ENCODE measurements at places on chromosomes 2 and 18.

- DNase-seq = no peak
These were observed 583.1 kb upstream of the HS6ST1 start for GRCh38 chr2:128901572-128902391.

GRCh38 chr2:201668402-201668910 is 25.2 kb upstream of the TMEM237 start:
- no peak for DNase-seq

GRCh38 chr18:30376515-30376914 is 666.0 kb downstream of the DSC3 start:
- no peak for DNase-seq

GRCh38 chr2:120379916-120380893 is 34.3 kb downstream of the INHBB start:
- no peak for DNase-seq

- no peak for DNase-seq
These were observed 3.4 kb upstream of the MAP4K4 start for GRCh38 chr2:101693991-101694588.

- DNase-seq = no peak
These were observed 172.3 kb downstream of the IKZF2 start for GRCh38 chr2:212979046-212979612.

DNA sequence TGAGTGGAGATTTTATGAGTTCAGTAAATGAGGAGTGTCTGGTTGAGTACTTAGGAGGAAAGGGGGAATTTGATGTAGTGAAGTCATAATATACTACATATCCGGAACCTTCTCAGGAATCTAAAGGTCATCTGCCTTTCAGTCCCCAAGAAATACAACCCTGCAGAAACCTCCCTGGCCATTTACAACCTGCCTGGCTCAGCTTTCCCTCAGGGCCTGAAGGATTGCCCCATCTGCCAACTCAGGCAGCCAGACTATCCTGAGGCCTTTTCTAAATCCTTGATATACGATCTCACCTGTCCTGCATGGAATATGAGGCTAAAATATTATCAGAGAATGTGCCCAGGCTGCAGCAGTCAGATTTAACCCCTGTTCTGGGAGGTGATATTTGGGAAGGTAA is 165.4 kb upstream of the SPOPL start:
- DNase-seq = no peak

- no peak for DNase-seq
These were observed 19.0 kb upstream of the HNMT start for GRCh38 chr2:137945229-137945628.

- no peak for DNase-seq
These were observed 321.9 kb upstream of the PKDCC start for GRCh38 chr2:41725901-41726300.

- no peak for DNase-seq
These were observed 5.4 kb downstream of the RAB11FIP5 start for GRCh38 chr2:73107211-73107926.

DNA sequence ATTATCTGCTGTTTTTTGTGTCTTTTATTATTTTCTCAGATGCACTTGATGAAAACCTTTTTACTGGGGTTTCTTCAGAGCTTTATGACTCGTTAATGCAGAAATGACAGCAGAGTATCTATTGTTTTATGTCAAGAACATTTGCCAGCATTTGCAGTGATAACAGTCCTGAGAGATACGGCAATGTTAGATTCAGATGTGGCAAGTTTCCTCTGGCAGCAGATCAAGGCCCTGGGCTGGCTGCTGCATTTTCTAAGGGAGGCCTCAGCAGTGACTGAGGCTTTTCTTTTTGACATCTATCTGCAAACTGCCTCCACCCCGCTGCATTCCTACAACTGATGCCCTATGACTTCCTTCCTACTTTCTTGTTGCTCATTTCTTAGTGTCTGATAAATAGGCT is 40.2 kb downstream of the EFEMP1 start:
- DNase-seq = peak; percentile 83

DNA sequence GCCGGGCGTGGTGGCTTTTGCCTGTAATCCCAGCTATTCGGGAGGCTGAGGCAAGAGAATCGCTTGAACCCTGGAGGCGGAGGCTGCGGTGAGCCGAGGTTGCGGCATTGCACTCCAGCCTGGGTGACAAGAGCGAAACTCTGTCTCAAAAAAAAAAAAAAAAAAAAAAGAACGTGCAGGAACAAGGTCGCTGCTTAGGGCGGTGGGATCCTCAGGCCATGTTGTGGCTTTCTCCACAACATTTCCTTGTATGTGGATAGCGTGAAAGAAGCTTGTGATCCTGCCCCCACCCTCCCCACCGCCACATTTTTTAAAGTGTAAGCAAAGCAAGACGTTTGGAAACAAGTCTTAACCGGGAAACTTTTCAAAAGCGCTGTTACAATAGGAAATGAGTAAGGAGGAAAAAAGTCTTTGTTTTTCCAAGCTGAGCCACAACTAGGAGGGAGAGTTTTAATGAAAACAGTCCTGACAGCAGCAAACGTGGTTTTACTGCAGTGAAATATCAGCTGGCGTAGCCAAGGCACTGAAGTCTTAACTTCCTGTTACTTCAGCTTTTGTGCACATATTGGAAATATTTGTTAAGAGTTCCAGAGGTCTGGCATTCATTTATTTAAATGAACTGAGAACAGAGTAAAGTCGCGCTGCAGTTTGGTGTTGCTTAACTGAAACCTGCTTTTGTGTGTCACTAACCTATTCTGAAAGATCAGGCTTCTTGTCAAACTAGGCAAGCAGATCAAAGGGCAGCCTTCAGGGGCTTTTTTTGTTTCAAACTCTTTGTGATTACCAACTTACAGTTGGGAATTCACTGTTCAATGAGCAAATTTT is 3.8 kb downstream of the TGIF1 start:
- DNase-seq = peak; percentile 97

GRCh38 chr18:49214706-49215105 is 245.7 kb downstream of the DYM start:
- peak; percentile 32 for DNase-seq

DNA sequence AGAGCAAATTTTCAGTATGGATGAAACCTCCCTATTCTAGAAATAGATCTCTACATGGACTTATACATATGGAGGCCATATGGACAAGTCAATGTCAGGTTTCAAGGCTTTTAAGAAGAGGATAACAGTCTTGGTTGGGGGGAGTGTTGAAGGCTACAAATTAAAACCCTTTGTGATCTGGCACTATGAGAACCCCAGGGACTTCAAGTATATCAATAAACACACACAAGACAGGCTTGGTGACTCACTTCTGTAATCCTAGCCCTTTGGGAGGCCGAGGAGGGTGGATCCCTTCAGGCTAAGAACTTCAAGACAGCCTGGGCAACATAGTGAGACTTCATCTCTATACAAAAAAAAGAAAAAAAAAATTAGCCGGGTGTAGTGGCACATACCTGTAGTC is 127.2 kb upstream of the SP5 start:
- DNase-seq = peak; percentile 2

- no peak for DNase-seq
These were observed 136.7 kb downstream of the SP3 start for GRCh38 chr2:173828189-173829142.

- DNase-seq = peak; percentile 43
These were observed 5.8 kb upstream of the WNT6 start for GRCh38 chr2:218853766-218854165.

DNA sequence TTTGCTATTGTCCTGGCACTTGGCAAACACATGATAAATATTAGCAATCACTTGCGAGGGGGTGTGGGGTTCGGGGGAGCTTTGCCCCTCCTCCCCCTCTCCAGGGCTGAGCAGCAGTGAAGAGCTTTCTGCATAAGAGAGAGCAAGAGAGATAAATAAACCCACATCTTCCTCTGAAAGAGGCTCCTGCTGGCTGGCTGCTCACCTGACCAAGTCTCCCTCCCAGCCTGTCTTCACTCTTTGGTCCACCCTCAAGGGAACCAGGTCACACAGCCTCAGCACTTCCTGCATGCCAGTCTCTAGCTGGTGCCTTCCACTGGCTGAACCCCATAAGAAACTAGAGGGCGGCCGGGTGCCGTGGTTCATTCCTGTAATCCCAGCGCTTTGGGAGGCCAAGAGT is 18.5 kb upstream of the YWHAQ start:
- no peak for DNase-seq

DNA sequence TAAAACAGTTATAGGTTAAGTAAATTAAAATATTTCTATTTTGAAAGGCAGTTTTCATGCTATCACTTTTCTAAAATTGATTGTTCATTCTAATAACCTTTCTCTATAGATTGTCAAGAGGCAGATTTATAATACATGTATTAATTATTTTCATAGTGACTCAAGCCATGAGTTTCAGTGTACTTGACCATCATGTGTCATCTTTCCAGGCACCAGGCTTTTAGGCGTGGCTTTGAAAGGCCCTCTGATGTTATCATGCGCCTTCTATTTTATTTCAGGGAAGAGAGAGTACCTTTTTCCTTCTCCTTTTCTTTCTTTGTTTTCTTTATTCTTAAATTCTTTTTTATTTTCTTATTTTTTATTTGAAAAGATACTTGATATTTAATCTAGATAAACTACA is 128.3 kb upstream of the ETAA1 start:
- no peak for DNase-seq

DNA sequence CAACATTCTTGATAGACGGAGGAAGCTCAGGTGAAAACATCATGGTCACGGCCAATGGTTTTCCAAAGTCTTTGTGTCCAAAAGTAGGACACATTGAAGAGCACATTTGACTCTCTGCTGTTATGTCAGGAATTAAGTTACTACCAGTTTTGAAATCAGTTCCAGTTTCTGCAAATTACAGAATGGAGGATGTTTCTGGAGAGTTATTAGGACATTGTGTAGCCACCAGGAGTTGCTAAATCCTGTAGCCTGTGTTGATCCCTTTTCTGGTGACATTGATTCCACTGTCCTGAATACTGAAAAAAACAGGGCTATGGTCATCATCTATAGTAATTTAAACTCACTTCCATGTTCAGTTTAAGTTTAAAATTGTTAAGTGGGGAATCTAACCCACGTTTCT is 15.3 kb downstream of the UPP2 start:
- no peak for DNase-seq

- no peak for DNase-seq
These were observed 1.9 kb upstream of the CRACDL start for GRCh38 chr2:98937906-98938305.

GRCh38 chr2:22907330-22907729 is 477.6 kb upstream of the KLHL29 start:
- peak; percentile 1 for DNase-seq

- DNase-seq = no peak
These were observed 24.6 kb downstream of the TMEM127 start for GRCh38 chr2:96241227-96241626.

- DNase-seq = peak; percentile 48
These were observed 497 bp downstream of the COLEC12 start for GRCh38 chr18:499776-500631.

GRCh38 chr2:24048769-24049484 is 614 bp upstream of the FKBP1B start:
- DNase-seq = no peak

DNA sequence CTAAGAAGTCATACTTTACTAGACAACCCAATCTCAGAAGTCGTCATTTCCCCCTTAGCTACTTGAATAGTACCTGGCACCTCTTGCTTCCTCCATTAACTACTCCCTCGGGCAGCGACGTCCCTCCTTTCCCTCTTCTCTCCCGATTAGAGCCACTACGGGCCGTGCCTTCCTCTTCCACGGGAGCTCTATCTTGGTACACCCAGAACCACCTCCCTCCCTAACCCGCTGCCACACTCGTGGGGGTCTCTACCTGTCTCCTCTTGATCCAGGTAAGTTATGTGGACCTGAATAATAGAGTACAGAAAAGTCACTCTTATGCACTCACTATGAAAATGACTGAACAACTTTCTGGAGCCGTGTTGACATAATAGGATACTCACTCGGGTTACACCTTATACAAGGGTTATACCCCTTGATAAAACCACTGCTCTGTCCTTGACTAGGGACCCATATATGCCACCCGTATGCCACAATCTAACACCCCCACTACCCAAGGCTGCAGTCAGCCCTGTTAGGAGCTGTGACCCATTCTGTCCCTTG is 595 bp upstream of the HDHD2 start:
- no peak for DNase-seq

DNA sequence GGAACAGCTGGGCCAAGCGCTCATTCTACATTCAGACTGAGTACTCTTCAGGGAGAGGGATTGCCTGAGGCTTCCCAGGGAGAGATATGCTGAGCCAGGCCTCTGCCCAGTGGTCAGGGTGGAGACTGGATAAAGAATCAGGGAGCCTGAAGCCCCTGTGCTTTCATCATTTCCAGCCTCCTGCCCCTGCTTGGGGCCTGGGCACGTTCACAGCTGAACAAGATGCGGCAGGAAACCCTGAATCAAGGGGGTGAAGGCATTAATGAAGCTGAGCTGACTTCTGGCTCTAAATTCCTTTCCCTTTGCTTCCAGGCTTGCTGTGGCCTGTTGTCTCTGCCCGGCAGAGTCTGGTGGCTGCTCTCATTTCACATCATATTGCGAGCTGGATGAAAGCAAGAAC is 35.0 kb downstream of the RPL37A start:
- no peak for DNase-seq

- no peak for DNase-seq
These were observed 142.5 kb downstream of the FMNL2 start for GRCh38 chr2:152477347-152478092.

- no peak for DNase-seq
These were observed 63.1 kb downstream of the CYP26B1 start for GRCh38 chr2:72084584-72084976.

- DNase-seq = no peak
These were observed 31.0 kb downstream of the BCL11A start for GRCh38 chr2:60522462-60522861.

DNA sequence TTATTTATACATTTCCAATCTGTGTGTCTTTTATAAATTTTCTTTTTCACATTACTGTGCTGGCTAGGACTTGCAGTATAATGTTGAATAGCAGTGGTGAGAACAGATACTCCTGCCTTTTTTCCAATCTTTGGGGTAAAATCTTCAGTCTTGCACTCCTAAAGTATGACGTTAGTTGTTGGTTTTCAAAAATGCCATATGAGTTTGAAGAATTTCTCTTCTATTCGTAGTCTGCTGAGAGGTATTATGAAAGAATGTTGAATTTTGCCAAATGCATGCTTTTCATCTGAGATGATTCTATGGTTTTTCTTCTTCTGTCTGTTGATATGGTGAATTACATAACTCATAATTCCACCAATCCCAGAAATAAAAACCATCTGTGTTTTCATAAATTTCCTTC is 335.3 kb upstream of the CHST9 start:
- no peak for DNase-seq

DNA sequence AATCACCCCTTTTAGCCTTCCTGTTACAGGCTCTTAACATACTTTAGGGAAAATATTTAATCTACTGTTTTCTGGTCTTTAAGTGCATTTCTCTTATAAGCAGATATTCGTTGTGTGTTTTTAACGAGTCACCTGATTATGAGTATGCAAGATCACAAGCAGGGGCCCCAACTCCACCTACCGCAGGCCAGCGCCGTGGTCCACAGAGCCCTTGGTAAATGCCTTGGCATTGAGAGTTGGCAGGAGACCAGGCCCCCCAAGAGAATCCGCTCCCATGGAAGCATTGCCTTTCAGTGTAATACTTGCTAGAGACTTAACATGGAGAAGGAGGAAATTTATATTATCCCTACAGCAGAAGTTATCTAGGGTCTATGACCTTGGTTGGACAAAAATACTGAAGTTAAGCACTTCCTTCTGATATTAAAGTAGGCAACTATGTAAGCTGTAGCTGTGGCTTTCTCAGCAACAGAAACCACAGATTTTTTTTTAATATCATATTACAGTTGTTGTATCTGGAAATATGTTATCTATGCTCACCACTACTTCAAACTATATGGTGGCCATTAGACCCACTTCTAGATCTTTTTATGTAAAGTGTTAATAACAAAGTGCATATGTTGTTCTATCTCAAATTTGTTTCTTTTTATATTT is 241.8 kb upstream of the MGAT5 start:
- no peak for DNase-seq

- no peak for DNase-seq
These were observed 95.1 kb upstream of the XPO1 start for GRCh38 chr2:61633250-61633649.

Data from cardiac fibroblast (primary cell).